Stimulated activated CD4-positive, alpha-beta T cell treated with anti-CD3 and anti-CD28 coated beads, Interleukin-12 subunit alpha, Interleukin-12 subunit beta, amount 100 ng/mL, for 48 hours (primary cell): ENCODE measurements at places on chromosomes 12 and 14.

DNA sequence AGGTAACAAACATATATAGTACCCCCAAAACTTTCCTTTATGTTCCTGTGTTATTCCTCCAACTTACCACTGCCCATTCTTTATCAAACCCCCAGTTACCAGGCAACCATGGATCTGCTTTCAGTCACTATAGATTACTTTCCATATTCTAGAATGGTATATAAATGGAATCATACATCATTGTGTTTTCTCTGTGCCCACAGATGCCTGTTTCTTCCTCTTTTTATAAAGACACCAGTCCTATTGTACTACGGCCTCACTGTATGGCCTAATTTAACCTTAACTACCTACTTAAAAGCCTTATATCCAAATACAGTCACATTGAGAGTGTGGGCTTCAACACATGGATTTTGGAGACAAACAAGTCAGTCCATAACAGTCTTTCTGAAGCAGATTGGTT is 2.6 kb downstream of the TAS2R14 start:
- DNase-seq = no peak

- no peak for DNase-seq
Observed at GRCh38 chr12:62684570-62685295, 218.1 kb downstream of the MON2 start.

DNA sequence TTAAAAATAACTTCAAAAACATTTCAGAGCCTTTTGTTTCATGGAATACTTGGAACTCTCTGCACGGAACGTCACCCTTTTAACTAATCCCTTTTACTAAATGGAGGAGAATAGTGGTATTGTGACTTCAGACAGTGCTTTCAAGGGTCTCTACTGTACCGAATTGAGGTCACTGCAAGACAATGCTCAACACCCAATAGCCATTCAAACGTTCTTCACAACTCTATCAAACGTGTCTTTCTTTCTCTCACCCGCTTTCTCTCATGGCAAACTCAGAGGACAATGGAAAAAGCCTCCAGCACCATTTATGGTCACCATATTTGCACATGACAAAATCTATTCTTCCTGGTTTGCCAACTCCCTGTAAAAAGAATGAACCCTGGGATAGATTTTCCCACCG is 132.1 kb upstream of the SOX5 start:
- DNase-seq = no peak

DNA sequence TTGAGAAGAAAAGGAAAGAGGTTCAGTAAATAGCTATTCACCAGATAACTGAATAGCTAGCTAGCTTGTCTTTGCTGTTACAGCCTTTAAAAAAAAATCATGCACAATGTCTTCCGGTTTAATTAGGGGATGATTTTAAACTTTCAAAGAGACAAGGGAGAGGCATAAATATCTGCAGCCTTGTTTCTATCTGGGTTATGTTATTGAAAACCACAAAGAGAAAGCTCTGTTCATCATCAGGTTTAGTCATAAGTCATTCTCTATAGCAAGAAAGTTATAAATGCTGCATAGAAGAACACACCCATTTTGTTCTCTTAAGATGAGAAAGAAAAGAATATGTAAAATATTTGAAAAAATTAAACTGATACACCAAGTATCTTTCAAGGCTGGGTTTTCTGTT is 1046.9 kb downstream of the AACS start:
- DNase-seq = no peak

- no peak for DNase-seq
Observed at GRCh38 chr14:63406333-63406732, 87.6 kb upstream of the GPHB5 start.

GRCh38 chr12:93198086-93198485 is 179.6 kb upstream of the NUDT4 start:
- no peak for DNase-seq

DNA sequence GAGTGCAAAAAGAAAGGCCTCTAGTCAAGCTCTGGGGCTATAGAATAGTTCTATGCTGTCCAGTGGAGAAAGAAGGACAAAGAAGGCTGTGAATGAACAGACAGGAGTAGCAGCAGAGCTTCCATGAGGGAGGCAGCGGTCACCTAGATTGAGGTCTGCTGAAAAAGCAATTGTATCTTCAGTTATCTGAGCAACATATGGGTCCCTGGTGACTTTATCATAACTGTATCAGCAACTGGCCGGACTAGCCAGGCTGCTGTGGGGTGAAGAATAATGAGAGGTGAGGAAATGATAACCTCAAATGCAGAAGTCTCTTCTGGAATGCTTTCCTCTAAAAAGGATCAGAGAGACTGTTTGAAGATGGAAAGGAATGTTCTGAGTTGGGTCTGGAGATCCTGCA is 971.3 kb upstream of the TMEM132C start:
- no peak for DNase-seq

DNA sequence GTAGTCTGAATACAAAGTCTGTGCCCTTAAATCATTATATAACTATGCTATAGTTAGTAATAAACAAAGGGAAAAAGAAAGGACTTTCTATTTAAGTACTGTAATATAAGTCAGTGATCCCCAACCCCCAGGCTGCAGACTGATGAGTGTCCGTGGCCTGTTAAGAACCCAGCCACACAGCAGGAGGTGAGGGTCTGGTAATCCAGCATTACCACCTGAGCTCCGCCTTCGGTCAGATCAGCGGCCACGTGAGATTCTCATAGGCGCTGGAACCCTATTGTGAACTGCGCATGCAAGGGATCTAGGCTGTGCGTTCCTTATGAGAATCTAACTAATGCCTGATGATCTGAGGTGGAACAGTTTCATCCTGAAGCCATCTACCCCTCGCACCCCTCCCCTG is 15.7 kb downstream of the NFYB start:
- DNase-seq = no peak

GRCh38 chr14:24875991-24876878 is 173.7 kb downstream of the STXBP6 start:
- DNase-seq = no peak

DNA sequence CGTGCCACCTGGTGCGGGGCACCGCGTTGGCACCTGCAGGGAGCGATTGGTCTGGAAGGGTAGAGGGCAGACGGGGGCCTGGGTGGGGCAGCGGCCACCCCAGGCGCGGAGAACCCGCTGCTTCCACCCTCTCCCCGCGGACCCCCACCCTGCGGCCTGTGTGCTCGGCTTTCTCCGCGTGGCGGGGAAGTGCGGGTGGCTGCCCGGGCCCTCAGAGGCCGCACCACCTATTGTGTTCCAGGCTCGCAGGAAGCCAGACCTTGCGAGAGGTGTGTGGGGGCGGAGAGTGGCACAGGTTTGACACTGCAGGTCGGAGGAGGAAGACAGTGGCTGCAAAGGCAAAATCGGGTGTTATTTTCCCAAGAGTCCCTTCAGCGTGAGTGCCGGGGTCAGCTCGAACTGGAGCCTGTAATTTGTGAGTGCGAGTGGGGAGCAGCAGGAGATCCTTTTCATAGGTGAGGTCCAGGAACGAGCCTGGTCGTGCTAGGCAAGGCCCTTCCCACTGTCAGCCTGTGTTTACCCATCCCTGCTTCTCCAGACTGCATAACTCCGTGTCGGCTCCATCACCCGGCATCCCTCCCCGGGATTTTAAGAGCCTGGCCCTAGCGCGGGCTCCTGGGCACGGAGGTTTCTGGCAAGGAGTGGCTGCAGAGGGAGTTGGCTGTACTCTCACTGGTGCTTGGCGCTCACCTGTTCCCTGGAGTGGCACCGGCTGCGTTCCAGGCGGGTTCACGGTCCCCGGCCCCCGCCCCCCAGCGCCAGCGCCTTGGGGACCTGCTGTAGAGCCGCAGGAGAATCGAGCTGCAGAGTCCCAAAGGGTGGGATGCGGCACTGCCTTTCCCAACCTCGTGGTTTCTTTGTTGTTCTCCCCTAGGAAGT is 935 bp downstream of the TBC1D30 start:
- DNase-seq = no peak

- no peak for DNase-seq
Observed at GRCh38 chr14:75279153-75279762, 630 bp downstream of the FOS start.

DNA sequence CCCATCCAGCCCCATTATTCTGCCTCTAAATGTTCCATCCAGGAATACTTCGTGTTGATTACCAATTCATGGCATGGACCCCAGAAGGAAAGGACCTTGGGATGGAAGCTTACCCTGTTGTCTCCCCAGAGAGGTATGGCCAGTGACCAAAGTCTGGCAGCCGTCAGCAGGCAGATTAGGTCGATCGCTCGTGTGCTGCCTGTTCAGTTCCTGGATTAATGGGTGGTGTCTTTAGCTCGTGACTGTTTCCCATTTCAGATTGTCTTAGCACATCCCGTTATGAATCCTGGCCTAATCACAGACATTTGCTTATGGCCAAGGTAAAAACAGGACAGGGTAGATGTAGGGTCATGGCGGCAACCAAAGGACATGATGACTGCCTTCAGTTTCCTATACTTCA is 122.9 kb upstream of the NTF3 start:
- no peak for DNase-seq

- no peak for DNase-seq
Observed at GRCh38 chr14:100535287-100536120, 51.7 kb downstream of the BEGAIN start.

DNA sequence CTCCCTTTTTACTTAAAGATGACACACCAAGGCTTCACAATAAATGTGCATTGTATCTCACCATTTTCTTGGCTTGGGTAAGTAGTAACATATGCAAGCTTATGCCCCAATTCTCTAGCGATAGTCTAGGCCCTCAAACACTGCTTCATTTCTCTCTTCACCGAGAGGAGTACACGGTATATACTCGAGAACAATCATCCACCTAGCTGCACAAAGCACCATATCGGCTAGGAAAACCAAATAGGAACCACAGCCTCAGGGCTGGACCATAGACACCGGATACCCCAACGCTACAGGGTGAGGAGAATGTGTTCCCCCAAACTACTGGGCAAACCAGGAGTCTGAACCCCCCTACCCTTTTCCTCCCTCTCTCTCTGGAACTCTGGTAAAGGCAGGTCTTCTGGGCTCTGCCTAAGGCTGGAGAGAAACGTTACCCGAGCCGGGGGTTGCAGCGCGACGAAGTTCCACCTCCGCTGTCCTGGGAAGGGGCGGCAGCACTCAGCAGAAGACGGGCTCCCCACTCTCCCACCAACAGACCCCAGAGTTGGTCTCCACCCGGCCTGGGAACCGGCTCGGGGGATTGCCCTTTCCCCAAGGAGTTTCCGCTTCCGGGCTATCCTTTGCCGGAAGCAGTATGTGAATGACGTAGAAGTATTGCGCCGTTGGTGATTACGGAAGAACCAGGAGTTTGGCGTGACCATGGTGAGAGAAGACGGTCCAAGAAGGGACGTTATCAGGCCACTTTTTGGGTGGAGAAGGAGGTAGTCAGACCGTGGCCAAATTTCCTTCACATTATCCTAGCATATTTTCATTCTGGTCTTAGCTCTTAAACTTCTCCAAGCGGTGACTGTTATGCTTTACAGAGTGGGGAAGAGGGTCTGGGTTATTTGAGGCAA is at the start of the genes AREL1 and FCF1:
Gene AREL1, minus strand, starts transcription at position 582 of the 896 bp plus-strand sequence. CDS start 27,465 bp downstream, outside the sequence.
Gene FCF1, plus strand, starts transcription at position 646 of the 896 bp plus-strand sequence. Its CDS starts 54 bp downstream, at position 700.
- peak; percentile 66 for DNase-seq

DNA sequence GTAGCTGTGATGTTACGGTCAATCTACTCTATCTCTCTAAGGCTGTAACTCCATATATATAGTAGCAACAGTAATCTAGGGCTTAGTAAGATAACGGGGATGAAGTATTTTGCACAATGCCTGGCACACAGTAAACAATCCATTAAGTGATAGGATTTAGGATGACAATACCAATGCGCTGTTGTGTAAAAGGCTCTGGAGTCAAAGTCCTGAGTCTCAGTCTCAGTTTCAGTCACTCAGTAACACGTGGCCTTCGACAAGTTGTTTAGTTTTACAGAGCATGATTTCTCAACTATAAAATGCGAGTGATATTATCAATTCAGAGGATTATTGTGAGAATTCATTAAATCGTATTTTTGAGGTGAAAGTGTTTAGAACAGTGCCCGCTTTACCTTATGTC is 162.4 kb downstream of the GARIN6 start:
- DNase-seq = no peak

DNA sequence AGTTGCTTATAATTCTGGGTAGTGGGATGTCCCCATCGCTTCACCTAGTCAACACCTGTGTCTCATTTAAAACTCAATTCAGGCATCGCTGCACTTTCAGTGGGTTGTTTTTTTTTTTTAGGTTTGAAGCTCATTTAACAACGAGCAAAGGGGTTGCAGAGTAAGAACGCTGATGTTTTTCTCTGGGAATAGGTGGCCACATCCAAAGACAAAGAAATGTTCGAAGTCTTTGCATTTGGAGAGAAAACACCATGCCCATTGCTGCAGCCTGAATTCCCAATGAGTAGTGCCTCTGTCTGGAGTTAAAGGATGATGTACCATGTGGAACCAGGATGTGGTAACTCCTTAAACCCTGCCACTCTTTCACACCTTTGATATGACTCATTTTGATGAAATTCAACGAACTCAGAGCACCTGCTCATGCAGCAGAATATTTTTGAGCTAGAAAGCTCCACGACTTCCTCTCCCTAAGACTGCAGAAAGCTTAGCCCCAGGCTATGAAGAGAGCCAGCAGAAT is 35.1 kb upstream of the BATF start:
- DNase-seq = no peak

DNA sequence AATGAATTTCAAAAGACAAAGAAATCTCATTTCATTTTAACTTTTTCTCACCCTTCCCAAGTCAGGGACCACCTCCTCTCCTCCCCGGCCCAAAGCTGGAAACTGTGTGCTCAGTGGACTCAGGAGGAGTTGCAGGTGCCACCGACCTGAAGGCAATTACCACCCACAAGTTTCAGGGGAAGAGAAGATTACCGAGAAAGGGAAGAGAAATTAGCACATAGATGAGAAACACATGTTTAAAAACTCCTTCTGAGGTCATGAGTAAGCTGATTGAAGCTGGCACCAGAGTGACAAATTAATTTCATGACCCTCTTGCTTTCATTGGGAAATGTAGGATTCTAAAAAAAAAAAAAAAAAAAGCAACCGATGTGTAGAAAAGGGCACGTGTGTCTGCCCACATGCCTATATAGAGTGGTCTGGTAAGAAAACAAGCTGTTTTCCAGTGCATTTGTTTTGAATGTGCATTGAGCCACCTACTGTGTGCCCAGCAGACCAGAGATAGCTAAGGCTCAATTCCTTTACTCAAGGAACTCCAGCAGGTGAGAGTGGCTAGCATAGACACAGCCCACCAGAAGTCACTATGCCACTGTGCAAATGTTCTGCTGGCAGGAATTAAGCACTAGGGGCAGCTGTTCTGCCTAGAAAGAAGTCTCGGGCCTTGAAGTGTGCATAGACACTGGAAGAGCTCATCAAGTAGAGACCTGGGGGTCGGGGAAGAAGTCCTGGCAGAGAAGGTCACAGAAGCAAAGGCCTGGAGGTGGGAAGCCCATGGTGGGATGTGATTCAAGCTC is 30.5 kb downstream of the DPF3 start:
- no peak for DNase-seq

- DNase-seq = no peak
Observed at GRCh38 chr12:27572486-27573255, 48.7 kb downstream of the PPFIBP1 start.

GRCh38 chr14:83255727-83256090 is 1722.1 kb upstream of the SEL1L start:
- no peak for DNase-seq

DNA sequence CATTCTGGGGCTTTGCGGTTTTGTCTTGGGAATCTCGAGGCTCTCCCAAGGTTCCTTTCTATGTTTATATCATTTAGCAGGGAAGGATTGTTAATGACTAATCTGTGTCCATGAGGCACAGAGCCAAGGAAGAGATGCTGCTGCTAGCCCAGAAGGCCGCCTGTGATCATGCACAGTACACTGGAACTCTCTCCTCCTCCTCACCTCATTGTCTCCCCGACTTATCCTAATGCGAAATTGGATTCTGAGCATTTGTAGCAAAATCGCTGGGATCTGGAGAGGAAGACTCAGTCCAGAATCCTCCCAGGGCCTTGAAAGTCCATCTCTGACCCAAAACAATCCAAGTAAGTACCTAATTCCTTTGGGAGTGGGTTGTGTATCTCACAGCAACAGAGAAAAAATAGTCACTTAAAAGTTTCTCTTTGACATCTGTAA is at the start of gene NR1H4:
Gene NR1H4, plus strand, starts transcription at position 151 of the 435 bp plus-strand sequence. CDS start 19,458 bp downstream, outside the sequence.
- no peak for DNase-seq
